Stimulated activated naive CD4-positive, alpha-beta T cell treated with Interleukin-2 at 50 U/mL for 16 hours (primary cell): ENCODE measurements at places on chromosomes 7 and 10.

DNA sequence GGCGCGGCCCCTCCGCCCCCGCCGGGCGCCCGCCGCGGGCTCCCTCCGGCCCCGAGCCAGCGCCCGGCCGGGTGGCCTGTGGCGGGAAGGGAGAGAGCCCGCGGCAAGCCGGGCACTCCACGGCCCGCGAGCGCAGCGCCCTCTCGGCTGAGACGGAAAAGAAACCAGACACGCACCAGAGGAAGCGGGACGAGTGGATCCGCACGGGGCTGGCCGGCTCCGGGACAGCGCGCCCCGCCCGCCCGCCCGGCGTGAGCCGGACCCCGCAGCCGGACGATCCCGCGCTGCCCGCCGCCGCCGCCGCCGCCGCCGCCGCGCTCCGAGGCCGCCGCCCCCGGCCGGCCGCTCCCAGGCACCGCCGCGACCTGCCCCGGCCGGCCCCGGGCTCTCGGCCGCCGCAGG is 300 bp downstream of the ARHGAP21 start:
- DNase-seq, result no peak

GRCh38 chr10:61321041-61321857 is 131.9 kb downstream of the TMEM26 start:
- no peak for DNase-seq

- DNase-seq, result no peak
These were observed 639 bp upstream of the TFAM start for GRCh38 chr10:58384544-58384998.

- no peak for DNase-seq
These were observed 161.7 kb downstream of the FANK1 start for GRCh38 chr10:126058104-126058503.

- no peak for DNase-seq
These were observed 5.1 kb upstream of the PLEKHS1 start for GRCh38 chr10:113746217-113746957.

GRCh38 chr7:113120647-113121046 is 2.3 kb upstream of the SMIM30 start:
- DNase-seq, result no peak

DNA sequence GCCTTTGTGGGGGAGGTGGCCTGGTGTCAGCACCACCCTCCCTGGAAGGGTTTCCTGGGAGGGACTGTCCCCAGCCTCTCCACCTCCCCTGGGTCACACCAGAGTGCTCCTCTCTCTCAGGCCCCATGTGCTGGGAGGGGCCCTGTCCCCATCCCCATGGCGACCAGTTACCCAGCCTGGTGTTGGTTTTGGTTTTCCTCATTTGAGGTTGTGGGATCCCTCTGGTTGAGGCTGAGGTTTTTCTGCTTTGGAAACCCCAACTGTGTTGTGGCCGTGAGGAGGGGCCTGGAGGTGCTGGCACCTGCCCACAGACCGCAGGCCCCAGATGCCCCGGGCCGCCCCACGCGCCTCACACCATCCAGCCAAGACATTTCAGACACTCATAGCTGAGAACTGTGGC is 106.3 kb downstream of the GRK5 start:
- peak; percentile 53 for DNase-seq

- DNase-seq, result no peak
These were observed 280.0 kb upstream of the GNAI1 start for GRCh38 chr7:79854621-79855020.

DNA sequence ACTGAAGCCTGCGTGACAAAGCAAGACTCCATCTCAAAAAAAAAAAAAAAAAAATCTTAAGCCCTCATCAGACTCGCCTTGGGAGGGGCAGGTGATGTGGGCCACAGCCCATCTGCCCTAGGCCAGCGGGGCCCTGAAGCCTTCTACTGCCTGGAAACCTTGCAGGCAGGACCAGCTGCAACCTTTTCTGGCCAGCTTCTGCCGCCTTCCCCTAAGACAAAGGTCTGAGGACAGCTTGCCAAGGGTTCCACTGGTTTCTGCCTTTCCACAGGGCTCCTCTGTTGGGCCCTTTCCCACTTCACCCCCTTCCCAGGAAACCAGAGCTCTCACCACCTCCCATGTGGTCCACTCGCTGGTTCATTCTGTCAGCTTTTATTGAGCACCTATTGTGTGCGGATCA is 35.2 kb downstream of the UBTD1 start:
- no peak for DNase-seq

- DNase-seq, result no peak
These were observed 10.1 kb downstream of the DENND10 start for GRCh38 chr10:119113751-119114732.

- DNase-seq, result no peak
These were observed 44.1 kb downstream of the BAMBI start for GRCh38 chr10:28721318-28721951.

GRCh38 chr10:9510626-9511025 is 1456.1 kb downstream of the GATA3 start:
- no peak for DNase-seq

- DNase-seq, result peak; percentile 69
These were observed 78.8 kb downstream of the INPP5A start for GRCh38 chr10:132616170-132616995.
